Kidney (tissue), 22 donors: ENCODE measurements at places on chromosomes 16 and 17. TPM values are rescaled to one million over a fixed set of nuclear protein-coding genes. Genes with fewer than 3 reads are reported as not detected.

DNA sequence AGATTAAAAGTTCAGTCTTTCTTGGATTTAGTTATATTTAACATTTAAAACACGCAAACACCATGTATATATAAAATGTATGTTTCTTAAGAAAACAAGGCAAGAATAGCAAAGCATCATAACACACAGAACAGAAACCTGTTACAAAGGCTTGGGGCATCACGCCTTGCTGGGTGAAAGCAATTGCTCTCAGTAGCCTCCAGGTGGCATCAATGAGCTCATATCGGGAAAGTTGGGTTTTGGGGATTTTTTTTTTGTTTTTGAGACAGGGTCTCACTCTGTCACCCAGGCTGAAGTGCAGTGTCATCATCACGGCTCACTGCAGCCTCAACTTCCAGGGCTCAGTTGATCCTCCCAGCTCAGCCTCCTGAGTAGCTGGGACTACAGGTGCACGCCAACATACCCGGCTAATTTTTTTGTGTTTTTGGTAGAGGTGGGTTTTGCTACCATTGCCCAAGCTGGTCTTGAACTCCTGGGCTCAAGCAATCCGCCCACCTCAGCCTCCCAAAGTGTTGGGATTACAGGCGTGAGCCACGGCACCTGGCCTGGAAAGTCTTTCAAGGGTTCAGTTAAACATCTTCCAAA, 56.9 kb downstream of the CYB5D2 start:
- DNase-seq: no peak

- DNase-seq: no peak
Observed at GRCh38 chr16:86823888-86824671, 245.7 kb downstream of the FOXL1 start.

MIS12 gene
- total RNA-seq: 17.4 TPM

DNA sequence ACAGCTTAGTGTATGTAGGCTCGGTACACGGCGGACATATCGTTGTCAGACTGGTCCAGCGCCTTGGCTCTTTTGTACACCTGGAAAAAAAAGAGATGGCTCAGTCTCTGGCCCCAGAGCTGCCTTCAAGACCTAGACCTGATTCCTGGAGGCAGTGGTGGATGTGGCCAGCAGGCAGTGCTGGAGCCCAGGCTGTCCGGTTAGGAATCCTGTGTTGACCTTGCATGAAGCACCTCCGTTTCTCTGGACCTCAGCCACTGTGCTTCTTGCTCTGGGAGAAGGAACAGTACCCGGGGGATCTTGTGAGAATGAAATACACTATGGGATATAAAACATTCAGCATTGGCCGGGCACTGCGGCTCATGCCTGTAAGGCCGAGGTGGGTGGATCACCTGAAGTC, 2.8 kb upstream of the ROGDI start:
- DNase-seq: no peak

- DNase-seq: no peak
Observed at GRCh38 chr16:52690468-52690867, 143.5 kb upstream of the TOX3 start.

- no peak for DNase-seq
Observed at GRCh38 chr17:7930841-7931631, 710 bp downstream of the TRAPPC1 start.

- peak; percentile 45 for DNase-seq
Observed at GRCh38 chr16:4097826-4098240, 18.4 kb downstream of the ADCY9 start.

PIRT gene
- not detected for total RNA-seq

SCIMP gene
- 7.6 TPM for total RNA-seq

- DNase-seq: peak; percentile 92
Observed at GRCh38 chr16:30927789-30928378, 4.5 kb downstream of the FBXL19 start.

DNA sequence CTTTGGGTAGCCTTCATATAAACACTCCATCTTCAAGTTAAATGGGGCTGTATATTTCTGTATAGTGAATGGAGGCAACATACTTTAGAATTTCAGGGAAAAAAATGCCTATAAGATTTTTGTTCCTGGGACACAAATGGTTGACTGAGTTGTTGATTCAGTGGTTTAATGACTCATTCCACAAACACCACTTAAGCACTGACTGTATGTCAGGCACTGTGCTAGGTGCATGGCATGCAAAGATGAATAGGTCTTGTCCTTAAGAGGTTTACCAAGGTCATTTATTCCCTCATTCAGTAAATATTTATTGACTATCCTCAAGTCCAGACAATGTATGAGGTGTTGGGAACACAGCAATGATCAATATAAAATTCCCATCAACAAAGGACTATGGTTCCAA, 417.1 kb downstream of the CA10 start:
- DNase-seq: no peak

- peak; percentile 75 for DNase-seq
Observed at GRCh38 chr16:50681021-50681885, at the start of gene SNX20. Gene SNX20, minus strand, starts transcription at chr16:50681312. Its CDS starts 3,786 bp downstream, at chr16:50677526.

GRCh38 chr17:32910769-32911168, 17.2 kb upstream of the TMEM98 start:
- DNase-seq: no peak

DNA sequence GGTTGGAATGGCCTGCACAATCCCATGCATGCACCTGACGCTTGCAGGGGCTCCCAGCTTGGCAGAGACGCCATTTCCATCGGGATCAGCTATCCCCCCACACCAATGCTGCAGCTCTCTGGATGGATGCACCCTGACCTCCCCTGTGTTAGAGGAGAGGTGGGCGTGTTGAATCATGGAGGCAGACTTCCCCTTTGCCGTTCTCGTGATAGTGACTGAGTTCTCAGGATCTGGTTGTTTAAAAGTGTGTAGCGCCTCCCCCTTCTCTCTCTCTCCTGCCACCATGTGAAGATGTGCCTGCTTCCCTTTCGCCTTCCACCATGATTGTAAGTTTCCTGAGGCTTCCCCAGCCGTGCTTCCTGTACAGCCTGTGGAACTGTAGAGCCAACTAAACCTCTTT, 17.8 kb upstream of the KCNH6 start:
- no peak for DNase-seq

GRCh38 chr16:82735673-82736091, 108.9 kb downstream of the CDH13 start:
- DNase-seq: no peak

ATP2A3 gene
- total RNA-seq: 52.1 TPM

ZNF821 gene
- 7.1 TPM for total RNA-seq

GRCh38 chr16:27742333-27742732, 192.4 kb downstream of the KATNIP start:
- DNase-seq: no peak

DNA sequence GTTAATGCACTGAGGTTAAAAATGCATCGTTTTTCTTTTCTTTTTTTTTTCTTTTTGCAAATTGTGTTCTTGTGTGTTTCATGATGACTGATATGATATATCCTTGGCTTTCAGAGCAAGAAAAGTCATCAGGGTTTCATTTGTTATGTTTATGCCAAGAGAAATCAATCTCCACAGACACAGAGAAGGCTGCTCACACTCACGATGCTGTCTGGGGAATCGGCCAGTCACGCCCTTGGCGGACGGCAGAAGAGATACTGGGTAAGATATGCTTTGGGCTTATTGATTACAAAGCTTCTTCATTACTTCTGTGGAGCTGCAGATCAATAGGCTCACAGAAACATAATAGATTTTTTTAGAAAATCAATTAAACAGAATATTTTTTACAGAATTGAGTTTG, 42.2 kb upstream of the TNRC6C start:
- no peak for DNase-seq

- no peak for DNase-seq
Observed at GRCh38 chr17:2947588-2947950, 115.8 kb downstream of the OR1D5 start.

TP53TG3B gene
- total RNA-seq: not detected

DNA sequence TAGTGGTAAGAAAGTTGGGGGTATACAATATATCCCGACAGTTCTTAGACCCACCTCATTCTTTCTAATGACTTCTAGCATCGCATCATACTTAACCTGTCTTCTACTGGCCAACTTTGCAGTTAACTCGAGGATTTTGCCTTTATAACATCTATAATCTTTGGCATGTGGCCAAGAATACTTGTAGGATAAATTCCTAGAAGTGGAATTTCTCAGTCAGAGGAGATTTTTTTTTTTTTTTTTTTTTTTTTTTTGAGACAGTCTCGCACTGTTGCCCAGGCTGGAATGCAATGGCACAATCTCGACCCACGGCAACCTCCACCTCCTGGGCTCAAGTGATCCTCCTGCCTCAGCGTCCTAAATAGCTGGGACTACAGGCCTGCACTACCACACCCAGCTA, 253.5 kb downstream of the MRTFB start:
- no peak for DNase-seq

GRCh38 chr16:80663078-80663477, 122.3 kb downstream of the DYNLRB2 start:
- DNase-seq: no peak

PPY gene
- total RNA-seq: not detected

OXLD1 gene
- total RNA-seq: 28.2 TPM

DNA sequence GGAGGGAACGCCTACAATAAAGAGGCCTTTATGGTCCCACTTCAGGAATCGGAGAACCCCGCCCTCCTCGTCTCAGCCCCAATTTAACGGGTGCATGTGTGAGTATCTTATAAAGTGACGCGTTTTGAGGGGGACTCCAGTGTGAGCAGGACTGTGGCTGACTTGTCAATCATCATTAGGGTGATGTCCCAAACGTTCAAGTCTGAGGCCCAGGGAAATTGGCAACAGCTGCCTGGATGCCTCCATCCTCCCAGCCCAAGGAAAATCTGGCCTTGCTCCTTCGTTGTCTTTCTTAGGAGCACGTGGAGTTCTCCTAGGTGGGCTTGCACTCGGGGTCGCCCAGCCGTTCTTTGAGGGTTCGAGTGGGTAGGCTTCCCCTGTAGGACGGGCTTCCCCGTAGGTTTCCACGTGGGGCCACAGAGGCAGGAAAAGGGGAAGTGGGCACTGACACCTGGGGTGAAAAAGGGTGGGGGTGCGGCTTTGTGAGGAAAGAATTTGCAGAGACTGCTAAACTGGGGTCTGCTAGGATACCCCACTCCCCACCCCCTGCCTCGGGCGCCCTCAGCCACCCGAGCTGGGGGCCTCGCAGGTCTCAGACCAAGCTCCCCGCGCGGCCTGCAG, 561 bp upstream of the HERPUD1 start:
- peak; percentile 18 for DNase-seq

OTOP3 gene
- total RNA-seq: not detected

DNA sequence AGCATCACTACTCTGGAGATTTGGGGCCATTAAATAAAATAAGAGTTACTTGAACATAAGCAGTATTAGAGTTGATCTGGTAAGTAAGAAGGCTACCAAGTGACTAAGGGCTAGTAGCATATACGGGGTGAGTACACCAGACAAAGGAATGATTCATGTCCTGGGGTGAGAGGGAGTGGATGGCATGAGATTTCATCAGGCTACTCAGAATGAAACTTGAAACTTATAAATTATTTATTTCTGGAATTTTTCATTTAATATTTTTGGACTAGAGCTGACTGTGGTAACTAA, 2.3 kb downstream of the SLFN5 start:
- DNase-seq: no peak

ZFHX3 gene
- 29.3 TPM for total RNA-seq

DPEP2 gene
- 3.1 TPM for total RNA-seq

- DNase-seq: no peak
Observed at GRCh38 chr16:11768849-11769248, 26.2 kb upstream of the TXNDC11 start.

- peak; percentile 91 for DNase-seq
Observed at GRCh38 chr16:67393111-67393787, at the start of gene TPPP3. Gene TPPP3, minus strand, starts transcription at chr16:67393498. Its CDS starts 2,387 bp downstream, at chr16:67391111.

PRAC1 gene
- not detected for total RNA-seq

CTRL gene
- total RNA-seq: 0.69 TPM

GRCh38 chr17:61235001-61235826, 164.4 kb upstream of the TBX2 start:
- DNase-seq: peak; percentile 81

UTS2R gene
- not detected for total RNA-seq

- no peak for DNase-seq
Observed at GRCh38 chr17:61440697-61441096, 11.5 kb upstream of the TBX4 start.

DNA sequence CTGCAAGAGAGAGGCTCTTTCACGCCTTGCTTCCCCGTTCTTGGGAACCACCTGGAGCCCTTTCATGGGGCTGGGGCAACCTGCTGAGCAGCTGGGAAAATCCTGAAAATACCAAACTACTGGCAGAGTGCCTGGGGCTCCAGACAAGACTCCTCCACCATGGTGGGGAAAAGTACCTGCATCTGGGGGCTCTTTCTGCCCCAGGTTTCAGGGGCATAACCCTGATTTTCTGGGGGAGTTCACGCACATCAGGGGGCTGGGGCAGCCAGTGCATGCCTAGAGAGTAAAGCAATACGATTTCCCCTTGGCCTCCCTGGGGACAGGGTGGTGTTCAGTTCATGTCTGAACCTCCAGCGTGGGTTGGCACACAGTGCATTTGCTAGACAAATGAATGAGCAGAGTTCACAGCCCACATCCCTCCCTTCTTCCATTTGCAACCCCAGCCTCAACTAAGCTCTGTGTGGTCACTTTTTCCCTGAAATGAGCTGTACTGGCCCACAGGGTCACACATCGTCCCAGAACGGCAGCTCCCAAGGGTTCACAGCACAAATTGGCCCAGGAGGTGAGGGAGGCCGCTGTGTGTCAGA, 5.2 kb upstream of the CDC42EP4 start:
- DNase-seq: no peak

GRCh38 chr16:28103516-28104170, 40.1 kb upstream of the GSG1L start:
- DNase-seq: no peak

EEF2KMT gene
- total RNA-seq: 12.8 TPM

DNA sequence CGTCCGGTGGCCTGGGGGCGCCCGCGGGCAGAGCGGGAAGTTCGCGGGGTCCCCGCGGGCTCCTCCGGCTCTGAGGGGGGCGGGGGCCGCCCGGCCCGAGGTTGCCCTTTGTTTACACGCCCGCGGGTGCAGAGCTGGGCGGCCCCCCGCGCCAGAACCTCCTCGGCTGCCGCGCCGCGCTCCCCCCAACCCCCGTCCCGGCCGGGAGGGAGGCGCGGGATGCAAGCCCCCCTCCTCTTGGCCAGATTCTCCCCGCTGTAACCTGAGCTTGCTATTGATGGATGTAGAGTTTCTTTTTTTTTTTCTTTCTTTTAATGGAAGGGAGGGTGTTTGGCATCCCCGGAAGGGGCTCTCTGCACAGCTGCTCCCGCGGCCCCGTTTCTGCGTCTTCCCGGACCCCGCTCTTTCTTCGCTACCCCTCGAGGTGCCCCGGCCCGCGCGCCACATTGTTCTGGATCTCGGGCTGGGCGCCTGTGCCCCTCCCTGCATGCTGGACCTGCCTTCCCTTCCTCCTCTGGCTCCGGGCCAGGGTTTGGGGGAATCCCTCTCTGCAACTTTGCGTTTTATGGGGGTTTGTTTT, 646 bp downstream of the CBX2 start:
- peak; percentile 89 for DNase-seq

DNA sequence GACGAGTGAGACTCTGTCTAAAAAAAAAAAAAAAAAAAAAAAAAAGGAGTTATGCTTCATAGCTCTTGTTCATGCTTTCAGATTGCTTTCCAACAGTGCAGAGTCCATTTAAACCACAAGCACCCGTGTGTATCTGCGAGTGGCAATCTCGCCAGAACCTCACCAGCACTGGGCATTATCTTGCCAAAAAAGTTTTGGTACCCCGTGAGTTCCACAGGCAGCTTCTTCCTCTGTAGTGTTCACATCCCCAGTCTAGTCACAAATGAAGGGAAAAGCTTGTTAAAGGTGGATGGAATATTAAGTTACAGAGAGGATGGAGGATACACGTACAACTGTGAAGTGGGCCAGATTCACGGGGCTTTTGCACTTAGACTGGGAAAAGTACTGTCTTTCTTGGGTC, 33.5 kb downstream of the WSB1 start:
- DNase-seq: no peak
